ENCODE measurements at places on chromosomes 4 and X. TPM values are rescaled to one million over a fixed set of nuclear protein-coding genes. Genes with fewer than 3 reads are reported as not detected.

GRCh38 chr4:139728840-139729239 is 63.2 kb downstream of the MGST2 start:
- no peak for DNase-seq

DNA sequence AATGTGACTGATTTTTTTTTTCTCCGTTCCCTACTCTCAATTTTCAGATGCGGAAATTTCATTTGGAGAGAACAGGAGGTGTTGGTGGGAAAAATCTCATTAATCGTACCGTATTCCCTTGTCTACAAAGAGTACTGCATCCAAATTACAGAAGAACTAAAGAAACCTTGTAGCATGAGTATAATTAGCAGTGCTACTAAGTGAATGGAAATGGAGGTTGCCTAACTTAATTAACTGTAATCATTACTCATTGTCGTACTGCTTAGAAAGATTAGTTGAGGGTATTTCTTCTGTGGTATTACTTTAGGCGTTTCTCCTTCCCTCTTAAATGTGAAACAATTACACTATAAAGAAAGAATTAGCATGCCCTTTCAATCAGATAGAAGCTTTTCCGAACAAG is 81.7 kb downstream of the DMD start:
- no peak for DNase-seq

- DNase-seq: no peak
Observed at GRCh38 chrX:13590207-13590606, 20.8 kb downstream of the EGFL6 start.

DNA sequence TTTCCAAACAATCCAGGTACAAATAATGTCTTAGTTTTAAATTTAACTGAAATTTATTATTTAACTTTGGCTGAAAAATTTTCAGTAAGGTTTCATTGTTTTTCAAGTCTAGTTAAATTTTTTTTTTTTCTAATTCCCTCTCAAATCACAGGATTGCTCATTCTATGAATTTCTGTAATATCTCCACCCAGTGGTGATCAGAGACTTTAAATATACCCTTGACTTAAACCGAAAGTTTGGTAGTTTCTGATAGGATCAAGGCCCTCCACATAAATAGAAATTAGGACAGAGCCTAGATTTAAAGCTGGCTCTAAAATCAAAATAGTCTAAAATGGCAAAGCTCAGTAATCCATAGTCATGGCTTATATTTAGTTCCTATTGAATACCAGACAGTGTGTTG is 175.4 kb downstream of the TBCK start:
- DNase-seq: peak; percentile 4

DNA sequence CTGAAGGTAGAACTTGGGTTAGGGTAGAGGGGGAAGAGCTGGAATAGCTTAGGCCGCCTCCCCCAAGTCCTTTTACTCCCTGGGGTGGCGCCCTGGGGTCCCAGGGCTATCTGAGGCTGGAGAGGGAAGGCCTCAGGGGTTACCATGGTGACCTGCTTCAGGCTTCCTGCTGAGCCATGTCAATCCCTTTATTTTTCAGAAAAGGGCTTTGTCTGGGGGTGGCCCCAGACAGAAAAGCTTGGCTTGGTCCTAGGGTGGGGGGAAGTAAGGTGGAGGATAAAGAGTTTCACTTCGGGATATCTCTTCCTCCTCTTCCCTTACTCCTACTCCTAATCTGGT is 6.3 kb downstream of the EFNB1 start:
- no peak for DNase-seq

DNA sequence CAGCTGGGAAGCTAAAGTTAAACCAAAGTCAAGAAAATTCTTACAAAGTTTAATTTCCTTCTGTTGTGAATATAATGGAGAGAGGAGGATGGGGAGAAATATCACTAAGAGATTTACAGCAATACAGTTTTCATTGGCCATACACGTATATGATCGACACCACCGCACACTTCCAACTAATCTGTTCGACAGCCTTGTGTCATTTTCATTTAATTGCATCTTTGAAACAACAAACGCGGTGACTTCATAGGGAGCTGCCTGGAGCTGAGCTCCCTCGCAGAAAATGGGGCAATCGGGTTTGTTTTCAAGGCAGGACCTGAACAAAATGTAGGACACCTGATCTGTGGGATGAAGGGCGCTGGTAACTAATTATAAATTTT is 1.3 kb downstream of the PTPN13 start:
- peak; percentile 40 for DNase-seq

DNA sequence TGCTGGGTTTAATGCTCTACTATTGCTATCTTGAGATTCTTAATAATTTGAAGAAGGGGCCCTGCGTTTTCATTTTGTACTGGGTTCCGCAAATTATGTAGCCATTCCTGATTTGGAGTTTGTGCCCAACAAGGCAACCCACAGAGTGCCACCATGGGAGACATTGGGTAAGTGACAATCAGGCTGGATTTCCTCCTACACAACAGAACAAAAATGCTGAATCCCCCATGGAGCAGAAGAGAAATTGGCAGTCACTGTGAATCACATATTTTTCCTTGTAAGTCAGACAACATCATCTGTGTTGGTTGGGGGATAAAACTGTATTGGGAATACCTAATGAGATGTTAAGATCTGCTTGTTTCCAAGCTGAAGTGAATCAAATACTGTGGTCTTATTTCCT is 80.9 kb downstream of the CNGA2 start:
- no peak for DNase-seq

GRCh38 chrX:129139837-129140598 is 383.3 kb downstream of the SMARCA1 start:
- no peak for DNase-seq

DNA sequence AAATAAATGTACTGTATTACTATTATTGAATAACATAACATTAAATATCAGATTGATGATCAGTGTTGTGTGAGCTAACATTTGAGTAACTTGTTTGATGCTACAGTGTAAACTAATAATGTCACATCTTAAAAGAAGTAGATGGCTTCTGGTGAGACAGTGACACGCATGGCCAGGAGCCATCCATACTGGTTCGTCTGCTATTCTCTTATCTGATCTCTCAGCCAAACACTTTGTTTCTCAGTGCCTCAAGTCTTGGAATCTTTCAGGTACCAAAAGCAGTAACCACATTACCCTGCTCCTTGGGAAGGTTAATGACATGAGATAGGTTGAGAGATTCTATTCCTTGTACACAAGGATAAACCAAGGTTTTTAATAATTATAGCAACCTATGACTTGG is 198.1 kb upstream of the IGFBP7 start:
- no peak for DNase-seq

The PNMA5 gene
- total RNA-seq: not detected

The FAAH2 gene
- not detected for total RNA-seq

The CXCL8 gene
- total RNA-seq: 66.9 TPM

The ALB gene
- not detected for total RNA-seq

All from RPMI7951 (cell line).